CD14-positive monocyte (primary cell): ENCODE measurements at places on chromosomes 1 and 21. TPM values are rescaled to one million over a fixed set of nuclear protein-coding genes. Genes with fewer than 3 reads are reported as not detected.

PLA2G5 gene
- polyA plus RNA-seq, result not detected

ANXA9 gene
- 1.6 and 1.7 TPM in 2 replicates for polyA plus RNA-seq

FGR gene
- 571 TPM for polyA plus RNA-seq

DIRAS3 gene
- polyA plus RNA-seq, result not detected

ESPN gene
- polyA plus RNA-seq, result not detected

DAB1 gene
- polyA plus RNA-seq, result not detected

GRCh38 chr1:153790966-153791647 lies 15.9 kb downstream of the SLC27A3 start:
- peak; percentile 95 for DNase-seq
- peak overlapping the region; percentile 88 for H3K27ac ChIP-seq
- peak overlapping the region; percentile 29 for H3K4me3 ChIP-seq
- H3K36me3 ChIP-seq, result no peaks in the 10 kb centered on the region

GRCh38 chr1:159879977-159880376 lies 17.5 kb upstream of the VSIG8 start:
- H3K27me3 ChIP-seq, result no peaks in the 10 kb centered on the region
- H3K36me3 ChIP-seq, result no peaks in the 10 kb centered on the region
- no peak overlapping the region for H3K4me3 ChIP-seq
- DNase-seq, result peak; percentile 74

DNA sequence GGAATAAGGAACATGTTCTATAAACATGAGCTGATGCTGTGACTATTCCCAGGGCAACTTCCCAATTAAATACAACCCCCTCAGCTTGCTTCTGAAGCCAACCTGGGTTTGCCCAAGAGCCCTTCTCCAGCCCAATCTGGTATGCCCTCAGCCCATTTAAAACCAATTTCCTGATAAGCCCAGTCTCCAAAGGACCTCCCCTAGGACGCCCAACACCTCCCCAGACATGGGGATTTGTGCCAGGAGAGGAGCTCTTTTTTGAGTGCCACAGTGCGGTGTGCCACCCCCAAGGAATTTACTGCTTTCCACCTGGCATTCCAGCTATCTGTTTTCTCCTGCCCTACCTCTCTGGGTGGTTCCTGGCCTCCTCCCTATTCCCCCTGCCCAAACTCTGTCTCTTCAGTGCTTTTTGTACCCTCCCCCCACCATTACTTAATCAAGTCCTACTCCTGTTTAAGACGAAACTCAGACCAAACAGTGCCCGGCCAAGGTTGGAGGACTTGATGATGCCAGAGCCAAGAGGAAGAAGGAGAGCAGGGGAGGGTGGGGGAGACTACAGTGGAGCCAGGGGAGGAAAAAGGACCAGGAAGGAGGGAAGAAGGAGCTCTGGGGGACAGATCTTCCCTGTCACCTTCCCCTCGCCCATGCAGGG lies 11.4 kb upstream of the EFNA1 start:
- no peak for DNase-seq
- no peak overlapping the region for H3K27ac ChIP-seq
- no peaks in the 10 kb centered on the region for H3K27me3 ChIP-seq
- no peak overlapping the region for H3K4me3 ChIP-seq
- H3K4me1 ChIP-seq, result no peaks in the 10 kb centered on the region

DNA sequence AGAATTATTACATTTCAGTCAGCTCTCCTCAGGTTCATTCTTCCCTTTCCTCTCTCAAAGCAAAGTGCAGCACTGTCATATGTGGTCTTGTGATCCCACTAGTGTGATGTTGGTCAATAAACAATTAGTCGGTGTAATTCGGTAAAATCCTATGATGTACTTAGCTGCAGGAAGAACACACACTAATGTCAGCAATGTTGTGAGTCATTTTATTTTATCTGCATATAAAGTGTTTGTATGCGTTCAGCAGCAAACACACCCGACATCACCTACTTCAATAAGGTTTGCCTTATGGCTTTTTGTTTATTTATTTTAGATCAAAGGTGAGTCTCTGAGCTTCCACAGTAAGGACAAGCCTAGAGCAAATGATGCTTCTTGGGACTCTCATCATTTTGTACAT lies 47.8 kb downstream of the PTPN14 start:
- no peak overlapping the region for H3K27ac ChIP-seq
- DNase-seq, result no peak
- H3K27me3 ChIP-seq, result no peaks in the 10 kb centered on the region
- H3K4me3 ChIP-seq, result no peak overlapping the region

GRCh38 chr1:218587900-218588299 lies 242.8 kb downstream of the TGFB2 start:
- H3K27me3 ChIP-seq, result no peaks in the 10 kb centered on the region
- H3K36me3 ChIP-seq, result no peaks in the 10 kb centered on the region
- no peak overlapping the region for H3K27ac ChIP-seq
- no peaks in the 10 kb centered on the region for H3K4me1 ChIP-seq

DNA sequence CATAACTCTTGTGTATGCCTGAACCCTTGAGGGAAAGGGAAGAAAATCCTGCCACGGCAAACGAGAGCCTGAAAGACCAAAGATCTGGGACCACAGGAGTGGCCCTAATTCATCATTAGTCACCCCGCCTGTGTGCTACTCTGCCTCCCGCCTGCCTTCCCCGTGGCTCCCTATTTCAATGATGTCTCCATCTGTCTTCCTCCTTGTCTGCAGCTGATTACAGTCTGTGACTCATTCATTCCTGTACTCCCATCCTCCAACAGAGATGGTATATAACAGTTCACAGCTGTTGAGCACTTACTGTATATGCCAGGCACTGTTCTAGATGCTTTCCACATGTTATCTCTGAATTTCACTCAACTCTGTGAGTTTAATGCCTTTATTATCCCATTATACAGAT lies 96.6 kb downstream of the SEC16B start:
- DNase-seq, result no peak
- no peak overlapping the region for H3K4me3 ChIP-seq
- H3K27ac ChIP-seq, result no peak overlapping the region
- no peaks in the 10 kb centered on the region for H3K27me3 ChIP-seq
- no peaks in the 10 kb centered on the region for H3K4me1 ChIP-seq

DNA sequence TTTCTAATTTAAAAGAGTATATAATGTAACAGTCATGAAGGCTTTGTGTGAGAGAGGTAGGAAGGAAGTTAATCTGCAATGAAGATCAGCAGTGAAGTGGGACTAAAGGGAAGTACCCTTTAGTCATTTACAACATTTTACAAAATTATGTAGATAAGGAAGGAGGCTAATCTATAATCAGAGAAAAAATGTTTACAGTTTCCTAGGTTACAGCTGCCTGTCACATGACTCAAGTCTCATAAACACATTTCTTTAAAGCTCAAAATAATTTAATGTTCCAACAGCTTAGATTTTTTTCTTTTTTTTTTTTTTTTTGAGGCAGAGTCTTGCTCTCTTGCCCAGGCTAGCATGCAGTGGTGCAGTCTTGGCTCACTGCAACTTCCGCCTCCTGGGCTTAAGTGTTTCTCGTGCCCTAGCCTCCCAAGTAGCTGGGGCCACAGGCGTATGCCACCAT lies 26.2 kb upstream of the CAP1 start:
- peak; percentile 43 for DNase-seq
- peak overlapping the region; percentile 1 for H3K27ac ChIP-seq
- no peaks in the 10 kb centered on the region for H3K36me3 ChIP-seq
- no peaks in the 10 kb centered on the region for H3K27me3 ChIP-seq
- no peak overlapping the region for H3K4me3 ChIP-seq
- H3K4me1 ChIP-seq, result peaks cover 14% of the 10 kb centered on the region

GRCh38 chr1:169106095-169106920 lies at the start of gene ATP1B1:
Gene ATP1B1 (plus strand): TSS chr1:169106690. CDS start chr1:169106830, 140 bp downstream.
- H3K4me3 ChIP-seq, result peak within 1 kb of the TSS; percentile 96
- H3K4me1 ChIP-seq, result peaks cover 35% of the 10 kb centered on the region
- peaks cover 38% of the 10 kb centered on the region for H3K27me3 ChIP-seq
- H3K27ac ChIP-seq, result no peak within 1 kb of the TSS
- DNase-seq, result peak; percentile 61

DNA sequence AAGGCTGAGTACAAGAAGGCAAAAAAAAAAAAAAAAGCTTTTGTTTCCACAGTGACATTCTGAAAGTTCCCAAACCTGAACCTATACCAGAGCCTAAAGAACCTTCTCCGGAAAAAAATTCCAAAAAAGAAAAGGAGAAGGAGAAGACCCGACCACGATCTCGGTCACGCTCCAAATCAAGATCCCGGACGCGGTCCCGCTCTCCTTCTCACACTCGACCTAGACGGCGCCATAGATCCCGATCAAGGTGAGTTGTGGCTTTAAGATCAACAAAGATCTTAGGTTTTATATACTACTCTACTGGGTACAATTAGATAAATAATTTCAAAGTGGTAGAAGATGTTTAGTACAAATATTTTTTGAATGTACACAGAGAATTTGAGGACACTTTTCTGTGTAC lies 9.3 kb downstream of the SRRM1 start:
- H3K4me3 ChIP-seq, result no peak overlapping the region
- H3K4me1 ChIP-seq, result no peaks in the 10 kb centered on the region
- H3K27me3 ChIP-seq, result no peaks in the 10 kb centered on the region
- H3K36me3 ChIP-seq, result peaks cover 100% of the 10 kb centered on the region
- H3K27ac ChIP-seq, result no peak overlapping the region

DNA sequence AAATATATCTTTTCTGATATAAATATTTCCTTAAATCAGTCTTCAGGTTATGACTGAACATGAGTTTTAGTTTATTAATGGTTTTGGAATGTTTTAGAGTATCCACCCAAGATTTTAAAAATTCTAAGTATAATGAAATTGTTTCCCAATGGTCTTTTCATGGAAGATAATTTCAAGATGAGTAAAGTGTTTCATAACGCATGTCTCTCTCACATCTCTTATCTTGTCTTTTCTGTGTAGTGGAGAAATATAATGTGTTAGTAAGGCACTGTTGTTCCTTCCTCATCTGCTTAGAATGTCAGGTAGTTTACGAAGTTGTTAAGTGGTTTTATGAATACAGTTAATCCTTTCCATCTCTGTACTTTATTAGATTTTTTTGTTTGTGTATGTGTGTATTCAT lies 49.6 kb downstream of the PLA2G4A start:
- H3K4me1 ChIP-seq, result peaks cover 7% of the 10 kb centered on the region
- H3K27ac ChIP-seq, result no peak overlapping the region
- H3K27me3 ChIP-seq, result no peaks in the 10 kb centered on the region
- DNase-seq, result no peak
- no peak overlapping the region for H3K4me3 ChIP-seq
- peaks cover 3% of the 10 kb centered on the region for H3K36me3 ChIP-seq

DNA sequence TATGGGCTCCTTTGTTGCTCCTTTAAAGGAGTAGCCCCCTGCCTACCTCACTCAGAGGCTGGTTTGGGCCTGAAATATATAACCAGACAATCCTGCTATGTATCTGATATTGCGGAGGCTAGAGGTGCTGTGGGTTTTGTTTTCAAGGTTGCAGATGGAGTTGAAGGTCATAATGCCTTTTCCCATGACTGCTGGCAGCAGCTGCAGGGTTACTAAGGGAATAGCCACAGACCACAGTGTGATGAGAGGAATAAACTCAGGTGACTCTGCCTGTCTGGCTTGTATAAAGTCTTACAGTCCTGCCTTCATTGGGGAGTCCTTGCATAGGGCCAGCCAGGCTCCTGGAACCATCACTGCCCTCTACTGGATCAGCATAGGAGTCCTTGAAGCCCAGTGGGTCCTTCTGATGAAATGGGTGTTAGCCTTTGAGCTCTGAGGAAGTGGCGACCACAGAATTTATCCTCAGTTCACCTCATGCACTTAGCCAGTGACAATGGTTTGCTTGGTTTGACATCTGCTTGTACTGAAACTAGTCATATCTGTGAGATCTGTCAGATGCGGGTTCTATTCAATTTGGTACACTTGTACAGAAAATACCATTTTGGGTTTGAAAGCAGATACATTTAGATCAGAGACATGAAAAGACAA lies 174.4 kb upstream of the HMCN1 start:
- no peaks in the 10 kb centered on the region for H3K27me3 ChIP-seq
- DNase-seq, result peak; percentile 85
- peaks cover 18% of the 10 kb centered on the region for H3K4me1 ChIP-seq
- H3K4me3 ChIP-seq, result no peak overlapping the region

GRCh38 chr1:14553711-14554110 lies 44.8 kb upstream of the KAZN start:
- H3K4me3 ChIP-seq, result no peak overlapping the region
- peaks cover 3% of the 10 kb centered on the region for H3K27me3 ChIP-seq
- DNase-seq, result no peak
- no peaks in the 10 kb centered on the region for H3K36me3 ChIP-seq
- no peaks in the 10 kb centered on the region for H3K4me1 ChIP-seq

- H3K27ac ChIP-seq, result no peak overlapping the region
- H3K27me3 ChIP-seq, result no peaks in the 10 kb centered on the region
- H3K4me1 ChIP-seq, result no peaks in the 10 kb centered on the region
- DNase-seq, result no peak
- no peaks in the 10 kb centered on the region for H3K36me3 ChIP-seq
Observed at GRCh38 chr1:178262120-178262500, 168.2 kb downstream of the RASAL2 start.
